ENCODE measurements at places on chromosomes 4 and X.

DNA sequence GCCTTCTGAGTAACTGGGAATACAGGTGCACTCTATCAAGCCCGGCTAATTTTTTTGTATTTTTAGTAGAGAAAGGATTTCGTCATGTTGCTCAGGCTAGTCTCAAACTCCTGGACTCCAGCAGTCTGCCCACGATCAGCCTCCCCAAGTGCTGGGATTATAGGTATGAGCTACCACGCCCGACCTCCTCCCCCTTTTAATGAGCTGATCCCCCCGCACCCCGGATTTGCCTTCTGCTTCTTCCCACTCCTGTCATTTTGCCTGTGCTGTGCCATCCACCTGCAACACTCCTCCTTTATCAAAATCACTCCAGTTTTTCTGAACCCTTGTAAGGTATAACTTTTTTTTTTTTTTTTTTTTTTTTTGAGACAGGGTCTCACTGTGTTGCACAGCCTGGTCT, 33.4 kb downstream of the SPINK2 start:
- no peak for DNase-seq

- DNase-seq, result no peak
Observed at GRCh38 chr4:61549336-61549735, 349.2 kb downstream of the ADGRL3 start.

DNA sequence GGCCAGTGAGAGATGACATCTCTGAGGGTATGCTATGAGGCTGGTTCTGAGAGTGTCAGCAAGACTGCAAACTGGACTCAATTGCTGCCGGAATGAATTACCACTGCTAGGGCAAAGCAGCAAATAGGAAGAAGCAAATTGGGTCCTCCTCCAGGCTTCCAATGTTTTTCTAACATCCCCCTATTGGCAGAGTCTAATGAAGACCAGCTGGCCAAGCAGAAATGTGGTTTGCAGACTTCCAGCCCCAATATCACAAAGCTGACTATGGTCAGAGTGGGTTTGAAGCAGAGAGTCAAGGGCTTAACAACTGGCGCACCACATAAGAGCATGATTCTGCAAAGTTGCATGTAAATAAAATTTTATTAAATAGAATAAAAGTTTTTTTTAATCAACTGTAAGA, 225.4 kb upstream of the GLRA2 start:
- no peak for DNase-seq

DNA sequence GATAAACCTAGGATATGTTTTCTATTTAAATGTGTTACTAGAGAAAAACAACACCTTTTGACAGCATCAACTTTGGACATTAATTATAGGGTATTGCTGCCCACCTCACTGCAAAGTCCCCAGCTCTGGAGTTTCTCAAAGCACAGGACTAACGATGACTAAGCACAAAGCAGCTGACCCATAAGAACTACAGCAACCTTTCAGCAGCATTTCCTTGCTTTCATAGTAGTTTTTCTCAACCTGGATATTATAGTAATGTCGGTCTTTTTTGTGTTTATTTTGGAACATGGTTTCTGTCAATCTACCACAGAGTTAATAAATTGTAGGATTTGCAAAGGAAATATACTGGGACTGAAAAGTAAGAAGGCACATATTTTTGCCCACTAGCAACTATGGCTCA, 21.5 kb downstream of the HHIP start:
- DNase-seq, result no peak

DNA sequence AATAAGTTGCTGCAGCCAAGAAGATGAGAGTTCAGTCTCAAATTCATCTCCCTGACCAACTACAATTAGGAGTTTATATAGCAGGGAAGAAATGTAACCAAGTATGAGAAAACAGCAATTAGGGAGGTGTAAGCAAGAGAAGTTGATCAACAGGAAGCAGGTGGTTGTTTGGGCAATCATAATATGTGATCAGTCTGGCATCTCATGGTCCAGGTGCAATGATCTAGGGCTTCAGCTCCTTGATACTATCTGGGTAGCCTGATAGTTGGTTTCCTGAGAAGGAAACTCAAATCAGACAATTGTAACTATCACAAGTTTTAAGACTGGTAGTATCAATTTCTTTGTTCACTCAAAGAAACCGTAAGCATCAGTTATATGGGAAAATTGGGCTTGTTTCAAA, 1574.3 kb upstream of the PABPC4L start:
- DNase-seq, result no peak

- DNase-seq, result peak; percentile 19
Observed at GRCh38 chrX:131841496-131842437, 181.3 kb upstream of the STK26 start.

DNA sequence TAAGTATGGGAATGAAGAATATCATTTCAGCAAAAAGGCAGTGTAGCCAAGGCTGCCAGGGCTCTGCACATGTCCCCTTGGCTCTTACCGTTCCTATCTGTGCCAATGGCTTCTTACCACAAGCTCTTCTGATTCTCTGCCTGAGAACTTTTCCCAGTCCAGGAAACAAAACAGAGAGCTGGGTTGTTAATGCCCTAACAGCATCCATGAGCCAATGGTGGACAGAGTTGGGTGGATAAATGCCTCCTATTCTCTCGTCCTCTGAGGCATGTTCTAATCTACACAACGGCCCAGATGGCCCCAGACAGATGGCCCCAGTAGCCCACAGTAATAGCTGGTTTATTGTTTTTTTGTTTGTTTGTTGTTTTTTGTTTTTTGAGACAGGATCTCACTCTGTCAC, 28.0 kb downstream of the SCD5 start:
- no peak for DNase-seq

- no peak for DNase-seq
Observed at GRCh38 chr4:87002682-87003043, 67.9 kb downstream of the AFF1 start.

GRCh38 chr4:8133897-8134563, 24.6 kb downstream of the ABLIM2 start:
- no peak for DNase-seq

GRCh38 chr4:1841201-1841886, 14.6 kb downstream of the LETM1 start:
- no peak for DNase-seq

- DNase-seq, result peak; percentile 7
Observed at GRCh38 chr4:86452422-86452891, 92.6 kb upstream of the MAPK10 start.

- DNase-seq, result no peak
Observed at GRCh38 chr4:139559089-139559479, 3.1 kb upstream of the SETD7 start.

DNA sequence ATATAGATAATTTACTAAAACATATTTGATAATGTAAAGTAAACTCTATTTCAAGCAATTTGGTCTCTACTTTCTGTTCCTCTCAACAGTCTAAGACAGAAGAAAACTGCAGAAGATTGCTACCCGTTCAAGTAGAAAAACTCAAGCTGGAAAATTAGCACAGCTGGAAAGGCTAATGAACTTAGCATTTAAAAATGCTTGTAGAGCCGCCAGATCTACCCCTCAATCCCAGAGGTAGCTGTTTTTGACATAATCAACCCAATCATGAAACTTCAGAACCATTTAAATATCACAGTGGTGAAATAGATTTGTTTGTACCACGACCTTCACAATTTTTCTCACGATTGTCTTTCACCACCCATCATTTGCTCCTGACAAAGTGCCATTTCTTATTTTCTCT, 479.5 kb downstream of the SPRY1 start:
- DNase-seq, result no peak

DNA sequence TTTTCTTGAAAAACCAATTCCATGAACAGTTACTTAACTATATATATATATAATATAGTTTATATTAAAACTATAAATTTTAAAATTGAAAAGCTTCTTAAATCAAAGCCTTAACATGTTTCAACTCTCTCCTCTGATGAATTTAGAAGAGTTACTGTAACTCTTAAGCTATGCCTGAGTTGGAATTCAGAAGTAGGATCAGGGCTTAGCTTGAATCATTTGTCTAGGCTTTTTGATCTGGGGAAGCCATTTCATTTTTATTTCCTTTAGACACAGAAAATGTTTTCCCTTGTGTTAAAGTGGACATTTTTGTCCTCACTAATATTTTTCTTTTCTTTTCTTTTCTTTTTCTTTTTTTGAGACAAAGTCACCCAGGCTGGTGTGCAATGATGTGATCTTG, 40.4 kb upstream of the PDLIM5 start:
- DNase-seq, result no peak

DNA sequence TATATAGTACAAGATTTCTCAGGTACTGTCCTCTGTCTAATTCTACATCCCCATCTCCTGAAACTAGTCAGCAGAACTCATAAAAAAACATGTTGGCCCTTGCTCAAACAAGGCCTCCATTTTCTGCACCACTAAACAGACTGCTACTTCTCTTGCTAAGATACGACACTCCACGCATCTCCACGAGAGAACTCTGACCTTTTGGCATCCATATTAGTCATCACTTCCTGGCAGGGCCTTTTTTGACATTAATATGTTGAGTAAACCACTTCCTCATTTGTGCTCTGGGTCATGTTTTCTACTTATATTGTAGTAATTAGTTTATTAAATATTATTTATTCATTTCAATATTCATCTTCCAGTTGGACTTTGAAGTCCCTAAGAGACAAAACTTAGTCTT, 65.6 kb downstream of the DCAF8L1 start:
- DNase-seq, result no peak

DNA sequence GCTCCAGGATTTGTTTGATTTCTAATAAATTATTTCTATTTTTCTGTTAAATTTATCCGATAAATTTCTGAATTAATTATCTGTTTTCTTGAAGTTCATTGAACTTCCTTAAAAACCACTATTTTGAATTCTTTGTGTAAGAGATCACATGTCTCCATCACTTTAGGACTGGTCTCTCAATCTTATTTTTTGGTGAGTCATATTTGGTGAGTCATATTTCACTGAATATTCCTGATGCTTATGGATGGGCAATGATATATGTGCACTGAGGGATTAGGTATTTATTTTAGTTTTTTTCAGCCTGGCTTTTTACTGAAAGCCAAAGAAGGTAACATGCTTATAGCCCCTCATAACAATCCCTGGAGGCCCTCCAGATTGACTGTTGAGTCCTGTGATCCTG, 48.5 kb upstream of the IL15 start:
- DNase-seq, result no peak

DNA sequence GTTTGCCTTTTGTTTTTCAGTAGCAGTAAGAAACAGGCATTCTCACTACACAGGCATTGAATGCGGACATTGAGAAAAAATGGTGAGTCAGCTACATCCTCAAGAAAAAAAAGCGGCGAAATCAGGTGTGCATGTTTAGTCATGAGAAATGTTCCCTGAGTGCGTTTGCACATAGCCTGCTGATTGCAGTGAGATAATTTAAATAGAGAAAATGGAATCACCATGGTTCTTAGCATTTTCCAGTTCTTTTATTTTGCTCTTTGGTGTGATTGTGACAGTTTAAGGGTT, 54.1 kb upstream of the CLDN34 start:
- no peak for DNase-seq

- DNase-seq, result no peak
Observed at GRCh38 chr4:109301651-109302360, 652 bp downstream of the COL25A1 start.

DNA sequence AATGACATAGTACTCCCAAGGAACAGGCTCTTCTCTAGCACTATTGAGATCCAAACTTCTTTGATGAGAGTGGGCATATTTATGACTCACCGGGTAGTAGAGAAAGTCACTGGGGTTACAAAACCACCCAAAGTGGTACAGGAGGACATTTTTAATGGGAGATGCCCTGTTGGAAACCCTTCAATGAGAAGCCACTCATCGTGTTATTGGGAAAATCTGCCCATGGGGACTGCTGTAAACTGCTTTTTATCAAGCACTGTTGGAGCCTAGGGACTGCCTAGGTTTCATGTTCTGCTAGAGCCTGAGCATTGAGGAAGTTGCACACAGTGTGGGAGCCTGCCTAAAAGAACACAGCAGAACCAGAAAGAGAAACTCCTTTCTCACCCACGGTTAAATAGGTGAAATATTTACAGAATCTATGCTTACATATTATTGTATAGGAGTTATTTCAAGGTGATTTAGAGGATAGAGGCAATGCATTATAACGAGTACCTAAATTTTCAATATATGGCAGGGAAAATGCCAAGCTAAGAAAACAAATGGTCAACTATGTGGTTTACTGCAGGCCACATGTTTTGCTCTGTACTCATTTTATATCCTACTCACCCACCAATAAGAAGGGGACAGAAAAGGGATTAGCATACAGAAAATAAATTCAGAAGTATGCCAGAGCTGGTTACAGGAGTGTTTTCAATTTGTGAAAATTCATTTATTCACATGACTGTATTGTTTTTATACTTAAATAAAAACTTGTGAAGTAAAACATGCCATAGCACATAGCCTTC, 559.1 kb downstream of the FSTL5 start:
- no peak for DNase-seq

DNA sequence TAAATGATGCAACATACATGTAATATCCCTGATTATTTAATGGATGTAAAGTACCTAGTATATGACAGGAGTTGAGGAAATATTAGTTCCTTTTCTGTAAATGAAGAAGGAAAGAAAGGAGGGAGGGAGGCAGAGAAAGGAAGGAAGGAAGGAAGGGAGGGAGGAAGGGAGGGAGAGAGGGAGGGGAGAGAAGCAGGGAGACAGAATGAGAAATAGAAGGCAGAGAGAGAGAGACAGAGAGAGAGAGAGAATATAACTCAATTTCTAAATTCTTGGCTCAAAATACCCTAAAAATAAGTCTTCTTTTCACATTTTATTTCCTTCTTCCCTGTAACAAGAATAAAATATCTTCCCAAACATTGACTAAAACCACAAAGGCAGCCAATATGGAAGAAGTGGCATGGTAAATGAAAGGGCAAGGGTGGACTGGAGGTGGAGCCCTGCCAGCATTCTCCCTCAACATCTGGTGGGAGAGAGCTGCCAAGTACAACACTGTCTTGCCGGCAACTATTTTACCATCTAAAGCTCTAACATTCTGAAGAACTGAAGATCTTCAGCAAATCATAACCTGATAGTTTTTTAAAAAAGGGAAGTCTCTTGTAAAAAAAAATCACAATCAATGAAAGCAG, 245.1 kb downstream of the PPP3CA start:
- no peak for DNase-seq

GRCh38 chr4:110107866-110108265, 90.5 kb downstream of the ELOVL6 start:
- no peak for DNase-seq

GRCh38 chr4:182062936-182063335, 180.3 kb upstream of the TENM3 start:
- no peak for DNase-seq

GRCh38 chr4:55951191-55951922, 2.6 kb downstream of the CEP135 start:
- DNase-seq, result no peak

DNA sequence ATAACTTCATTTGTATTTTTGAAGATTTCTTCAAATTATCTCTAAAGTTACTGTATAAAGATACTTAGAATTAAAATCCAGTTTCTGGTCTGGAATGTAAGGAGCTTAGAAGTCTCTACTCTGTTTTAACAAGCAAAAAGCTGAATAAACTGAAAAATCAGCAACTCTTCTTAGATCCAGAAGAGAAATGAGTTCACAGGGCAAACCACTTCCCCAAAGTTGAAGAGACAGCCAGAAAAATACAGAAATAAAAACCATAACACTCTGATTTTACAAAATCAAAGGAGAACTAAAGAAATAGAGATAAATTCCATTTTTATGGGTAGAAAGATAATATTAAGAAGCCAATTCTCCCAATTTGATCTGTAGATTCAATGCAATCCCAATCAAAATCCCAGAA, 1166.8 kb downstream of the ADGRL3 start:
- no peak for DNase-seq

All from NCI-H2081 treated with DMSO at 0.1 percent for 48 hours (cell line).